ENCODE measurements at places on chromosomes 11 and 22.

DNA sequence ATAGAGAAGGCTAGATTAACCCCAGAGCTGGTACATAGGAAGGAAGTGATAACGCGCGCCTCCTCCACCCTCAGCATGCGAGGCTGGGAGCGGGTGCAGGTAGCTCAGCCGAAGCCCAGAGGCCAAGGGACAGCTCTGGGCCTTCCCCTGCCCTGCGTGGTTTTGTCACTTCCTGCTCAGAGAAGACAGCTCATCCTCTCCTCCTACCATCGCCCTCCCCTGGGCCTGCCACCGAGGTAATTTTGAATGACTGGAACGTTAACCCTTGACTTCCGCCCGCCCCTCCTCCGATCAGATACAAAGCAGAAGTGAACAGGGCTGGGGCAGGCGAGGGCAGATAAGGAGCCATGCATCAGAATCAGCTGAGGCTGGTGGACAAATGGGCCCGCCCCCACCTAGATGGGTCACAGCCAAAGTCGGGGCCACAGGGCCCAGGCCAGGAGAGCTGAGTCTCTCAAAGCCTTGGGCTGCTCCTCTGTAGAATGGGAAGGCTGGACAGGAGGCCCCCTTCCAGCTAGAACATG is 1.6 kb downstream of the RAC2 start:
- no peak for DNase-seq

DNA sequence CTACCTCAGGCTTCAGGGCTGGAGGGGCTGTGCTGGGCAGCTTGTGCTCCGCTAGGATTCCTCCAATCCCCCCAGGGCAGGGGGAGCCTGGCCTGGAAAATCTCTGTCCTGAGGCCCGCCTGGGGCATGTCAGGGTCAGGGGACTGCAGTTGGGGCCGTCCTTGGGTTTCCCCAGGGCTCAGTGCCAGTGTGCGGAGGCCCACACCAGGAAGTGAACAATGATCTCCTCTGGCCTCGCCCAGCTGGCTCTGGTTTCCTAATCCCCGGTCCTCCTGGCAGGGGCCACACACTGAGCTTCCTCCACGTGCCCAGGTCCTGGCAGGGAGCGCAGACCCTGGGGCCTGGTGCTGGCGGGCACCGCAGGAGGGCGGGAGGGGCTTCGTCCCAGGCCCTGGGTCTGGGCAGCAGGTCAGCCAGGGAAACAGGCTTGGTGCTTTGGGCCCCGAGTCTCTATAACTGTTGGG is 1.4 kb upstream of the MUC2 start:
- no peak for DNase-seq

DNA sequence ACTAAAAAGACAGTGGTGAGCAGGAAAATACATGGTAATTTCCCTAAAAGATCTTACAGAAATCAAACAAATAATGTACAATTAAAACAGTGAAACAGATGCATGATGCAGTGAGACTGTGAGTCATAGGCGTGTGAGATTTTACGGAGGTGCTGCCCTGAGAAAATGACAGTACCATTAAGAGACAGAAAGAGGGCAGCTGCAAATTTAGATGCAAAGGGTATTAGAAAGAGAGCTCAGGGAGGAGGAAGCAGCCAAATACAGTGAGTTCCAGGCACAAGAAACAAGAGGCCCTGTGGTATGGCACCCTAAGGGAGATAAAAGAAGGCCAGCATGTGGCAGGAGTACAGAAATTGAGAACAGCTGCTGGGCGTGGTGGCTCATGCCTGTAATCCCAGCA is 88.5 kb upstream of the FIBIN start:
- DNase-seq = no peak

DNA sequence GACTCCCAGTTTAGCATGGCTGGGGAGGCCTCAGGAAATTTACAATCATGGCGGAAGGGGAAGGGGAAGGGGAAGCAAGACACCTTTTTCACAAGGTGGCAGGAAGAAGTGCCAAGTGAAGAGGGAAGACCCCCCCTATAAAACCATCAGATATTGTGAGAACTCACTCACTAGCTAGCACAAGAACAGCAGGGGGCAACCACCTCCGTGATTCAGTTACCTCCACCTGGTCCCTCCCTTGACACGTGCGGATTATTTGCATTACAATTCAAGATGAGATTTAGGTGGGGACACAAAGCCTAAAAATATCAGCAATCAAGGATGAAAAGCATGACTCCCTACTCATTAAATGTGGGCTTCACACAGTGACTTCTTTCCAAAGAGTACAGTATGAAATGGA is 155.0 kb upstream of the CCDC90B start:
- no peak for DNase-seq

DNA sequence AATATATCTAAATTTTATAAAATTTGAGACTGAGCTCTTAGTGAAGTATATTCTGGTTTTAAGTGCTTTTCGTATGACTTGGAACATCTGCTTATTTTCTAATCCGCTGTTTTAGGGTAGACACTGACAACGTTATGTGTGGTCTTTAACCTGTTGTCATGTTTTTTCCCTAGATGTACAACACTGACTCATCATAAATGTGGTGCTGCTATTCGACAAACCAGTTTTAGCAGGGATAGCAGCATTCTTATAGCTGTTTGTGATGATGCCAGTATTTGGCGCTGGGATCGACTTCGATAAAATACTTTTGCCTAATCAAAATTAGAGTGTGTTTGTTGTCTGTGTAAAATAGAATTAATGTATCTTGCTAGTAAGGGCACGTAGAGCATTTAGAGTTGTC is 23.8 kb upstream of the HIKESHI start:
- DNase-seq = no peak

DNA sequence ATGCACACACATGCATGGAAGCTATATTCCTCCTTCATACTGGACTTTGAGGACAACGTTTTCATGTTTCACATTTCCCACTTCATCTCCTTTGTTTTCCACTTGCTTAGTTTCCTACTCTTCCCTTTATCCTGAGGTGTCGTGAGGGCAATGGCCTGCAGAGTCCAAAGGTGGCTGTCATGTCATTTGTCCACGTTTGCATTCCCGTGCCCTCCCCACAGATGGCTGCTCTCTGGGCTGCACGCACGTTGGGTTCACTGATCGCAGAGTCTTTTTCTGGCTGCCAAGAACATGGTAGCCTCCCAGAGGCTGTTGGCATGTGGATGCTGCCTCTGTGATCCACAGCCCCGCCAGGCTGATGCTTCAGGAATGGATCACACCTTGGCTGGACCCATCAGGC is 256.0 kb downstream of the ST3GAL4 start:
- no peak for DNase-seq

Data from Caco-2 (cell line).